CD14-positive monocyte (primary cell): ENCODE measurements at places on chromosomes 5 and 9.

GRCh38 chr5:14506140-14506538 lies 75.5 kb upstream of the OTULINL start:
- no peak for DNase-seq

DNA sequence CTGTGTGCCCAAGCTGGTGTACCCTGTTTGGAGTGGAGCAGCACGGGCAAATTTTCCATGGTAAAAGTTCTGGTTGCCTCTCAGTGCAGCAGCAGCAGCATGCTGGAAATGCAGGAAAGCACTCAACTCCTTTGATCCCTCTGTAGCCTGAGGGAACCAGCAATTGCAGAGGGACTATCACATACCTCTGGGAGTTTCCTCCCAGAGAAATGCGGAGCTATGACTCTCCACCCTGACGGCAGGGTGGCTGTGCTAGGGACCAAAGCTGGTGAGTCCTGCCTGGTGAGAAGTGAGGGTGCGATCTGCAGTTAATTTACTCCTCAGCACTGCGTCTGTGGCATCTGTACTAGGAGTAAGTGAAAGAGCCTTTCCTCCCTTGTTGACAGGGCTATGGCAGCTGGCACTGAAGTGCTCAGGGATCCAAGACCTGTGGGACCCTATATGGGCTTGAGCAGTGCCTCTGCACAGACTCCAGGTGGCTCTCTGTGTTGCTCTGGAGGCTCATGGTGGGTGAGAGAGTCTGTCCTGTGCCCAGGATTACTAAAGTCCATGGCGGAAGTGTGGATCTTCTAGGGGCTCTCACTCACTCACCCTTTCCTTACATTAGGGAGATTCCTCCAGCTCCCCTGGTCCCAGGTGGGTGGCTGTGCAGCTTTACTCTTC lies 601.2 kb upstream of the TYRP1 start:
- no peak for DNase-seq

- no peak for DNase-seq
These were observed 309.1 kb downstream of the NTRK2 start for GRCh38 chr9:84978661-84979060.

DNA sequence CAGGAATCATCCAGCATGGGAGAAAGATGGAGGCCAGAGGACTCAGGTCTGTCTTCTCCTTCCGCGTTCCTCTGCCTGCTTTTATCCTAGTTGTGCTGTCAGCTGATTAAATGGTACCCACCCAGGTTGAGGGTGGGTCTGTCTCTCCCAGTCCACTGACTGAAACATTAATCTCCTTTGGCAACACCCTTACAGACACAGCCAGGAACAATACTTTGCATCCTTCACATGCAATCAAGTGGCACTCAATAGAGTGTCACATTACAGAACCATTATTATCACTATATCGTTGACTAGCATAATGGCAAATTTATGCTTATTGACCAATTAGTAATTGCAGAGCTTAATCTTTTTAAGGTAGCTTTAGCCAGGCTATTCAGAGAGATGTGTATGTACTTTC lies 64.8 kb downstream of the UNC13B start:
- no peak for DNase-seq

- DNase-seq, result no peak
These were observed 6.5 kb upstream of the RPS6 start for GRCh38 chr9:19386502-19387044.

GRCh38 chr5:61811052-61811451 lies 479.0 kb downstream of the ZSWIM6 start:
- DNase-seq, result no peak

- DNase-seq, result no peak
These were observed 101.7 kb upstream of the MYO10 start for GRCh38 chr5:17037751-17038150.

DNA sequence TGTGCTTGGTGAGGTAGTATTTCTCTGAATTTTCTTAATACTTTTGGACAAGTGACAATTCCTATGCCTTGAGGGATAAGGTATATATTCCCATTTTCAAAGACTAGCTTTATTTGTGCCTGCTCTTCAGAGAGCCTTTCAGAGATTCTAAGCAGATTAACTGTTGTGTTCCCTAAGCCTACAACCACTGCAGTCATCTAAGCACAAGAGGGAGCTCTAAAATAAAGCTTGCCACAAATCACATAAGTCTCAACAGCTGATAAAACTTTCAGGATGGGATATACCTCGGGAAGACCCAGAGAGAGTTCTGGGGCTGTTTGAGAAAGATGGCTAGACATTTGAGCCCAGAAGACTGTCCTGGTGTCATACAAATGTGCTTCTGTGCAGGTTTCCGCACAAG lies 157.3 kb downstream of the CYLC2 start:
- no peak for DNase-seq

GRCh38 chr5:13640270-13640669 lies 304.2 kb downstream of the DNAH5 start:
- DNase-seq, result no peak

- DNase-seq, result no peak
These were observed 29.1 kb downstream of the NKX2-5 start for GRCh38 chr5:173205916-173206315.

DNA sequence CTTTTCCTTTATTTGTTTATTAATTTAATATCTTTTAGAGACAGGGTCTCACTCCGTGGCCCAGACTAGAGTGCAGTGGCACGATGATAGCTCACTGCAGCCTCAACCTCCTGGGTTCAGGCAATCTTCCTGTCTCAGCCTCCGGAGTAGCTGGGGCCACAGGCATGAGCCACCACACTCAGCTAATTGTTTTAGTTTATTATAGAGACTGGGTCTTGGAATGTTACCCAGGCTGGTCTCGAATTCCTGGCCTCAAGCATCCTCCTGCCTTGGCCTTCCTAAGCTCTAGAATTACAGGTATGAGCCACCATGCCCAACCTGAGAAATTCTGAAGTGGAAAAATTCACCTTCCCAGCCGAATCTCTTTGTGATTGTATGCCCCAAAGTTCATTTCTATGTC lies 139.4 kb upstream of the SLC12A2 start:
- no peak for DNase-seq

GRCh38 chr5:174567506-174568141 lies 156.8 kb upstream of the MSX2 start:
- DNase-seq, result no peak
